ENCODE measurements at places on chromosomes 7 and 10.

- DNase-seq, result no peak
Measured at GRCh38 chr10:21954132-21954531, 49.4 kb downstream of the DNAJC1 start.

DNA sequence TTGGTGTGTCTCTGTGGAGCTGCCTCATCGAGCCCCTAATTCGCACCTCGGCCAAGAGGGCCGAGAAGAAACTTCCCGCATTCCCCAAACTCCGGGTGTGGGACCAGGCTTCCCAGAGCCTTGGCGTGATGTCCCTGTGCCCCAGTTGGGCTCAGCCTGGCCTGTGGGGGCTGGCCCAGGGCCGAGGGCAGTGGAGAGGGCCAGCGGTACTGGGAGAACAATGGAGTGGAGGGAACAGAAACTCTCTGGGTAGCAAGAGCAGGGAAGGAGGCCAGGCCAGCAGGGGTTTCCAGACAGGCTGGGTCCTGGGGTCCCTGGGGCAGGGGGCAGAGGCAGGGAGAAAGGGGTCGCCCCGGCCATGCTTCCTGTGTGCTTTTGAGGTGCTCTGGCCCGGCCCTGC, 16.0 kb downstream of the TMEM270 start:
- DNase-seq, result no peak

GRCh38 chr7:38506004-38506403, 125.2 kb downstream of the AMPH start:
- DNase-seq, result no peak

DNA sequence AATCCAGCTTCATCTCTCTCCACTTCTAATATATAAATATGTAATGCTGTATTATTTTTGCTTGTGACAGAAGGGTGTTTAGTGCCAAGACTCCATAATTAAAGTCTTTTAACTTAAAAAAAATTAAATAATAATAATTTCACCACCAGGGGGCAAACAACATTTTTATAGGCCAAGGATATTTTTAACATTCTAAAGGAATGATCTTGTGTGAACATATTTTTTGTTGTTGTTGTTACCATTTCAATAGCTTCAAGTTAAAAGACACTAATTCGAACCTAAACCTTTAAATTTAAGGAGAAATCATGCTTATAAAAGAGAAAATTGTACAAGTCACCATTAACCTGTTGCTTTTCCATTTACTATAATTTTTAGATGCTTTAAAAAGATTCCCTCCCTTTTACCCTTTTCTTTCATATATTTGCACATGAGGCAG, 7.5 kb upstream of the DNAJC1 start:
- DNase-seq, result no peak

- DNase-seq, result no peak
Measured at GRCh38 chr10:111968647-111969046, 214.9 kb downstream of the GPAM start.

GRCh38 chr10:129523723-129524316, 56.8 kb downstream of the MGMT start:
- no peak for DNase-seq

GRCh38 chr10:191703-192518, 56.7 kb downstream of the ZMYND11 start:
- no peak for DNase-seq

DNA sequence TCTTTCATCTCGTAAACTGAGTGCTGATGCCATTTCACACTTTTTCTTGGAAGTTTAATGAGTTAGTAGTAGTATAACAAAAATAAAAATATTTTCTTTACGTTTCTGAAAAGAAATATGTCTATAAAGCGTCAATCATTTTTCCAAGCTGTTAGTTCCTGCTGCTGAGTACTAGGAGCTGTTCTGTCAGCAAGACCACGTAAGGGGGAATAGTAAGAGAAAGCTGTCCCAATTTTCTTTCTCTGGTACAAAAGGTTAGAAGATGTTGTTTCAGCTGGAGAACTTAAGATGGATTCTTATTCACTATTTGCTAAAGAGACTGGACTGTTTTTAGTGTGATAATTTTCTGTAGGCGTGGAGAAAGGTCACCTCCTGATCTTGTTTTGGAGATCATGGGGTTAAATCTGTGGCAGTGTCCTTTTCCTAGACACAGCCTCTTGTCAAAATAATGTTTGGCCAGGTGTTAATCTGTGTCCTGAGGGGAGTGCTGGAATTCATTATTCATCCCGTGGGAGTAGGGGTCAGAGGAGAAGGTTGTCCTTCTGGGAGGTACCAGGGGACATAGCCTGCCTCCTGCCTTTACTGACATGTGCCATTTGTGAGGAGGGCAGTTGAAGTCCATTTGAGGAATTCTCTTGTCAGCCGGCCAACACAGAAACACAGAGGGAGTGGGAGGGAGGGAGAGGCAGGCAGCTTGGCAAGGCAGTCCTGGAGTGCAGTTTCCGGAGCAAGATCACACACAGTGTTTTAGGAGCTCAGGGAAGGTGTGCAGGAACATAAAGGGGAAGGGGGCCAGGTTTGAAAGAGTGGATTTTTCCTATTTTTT, 368.7 kb downstream of the AUTS2 start:
- no peak for DNase-seq

DNA sequence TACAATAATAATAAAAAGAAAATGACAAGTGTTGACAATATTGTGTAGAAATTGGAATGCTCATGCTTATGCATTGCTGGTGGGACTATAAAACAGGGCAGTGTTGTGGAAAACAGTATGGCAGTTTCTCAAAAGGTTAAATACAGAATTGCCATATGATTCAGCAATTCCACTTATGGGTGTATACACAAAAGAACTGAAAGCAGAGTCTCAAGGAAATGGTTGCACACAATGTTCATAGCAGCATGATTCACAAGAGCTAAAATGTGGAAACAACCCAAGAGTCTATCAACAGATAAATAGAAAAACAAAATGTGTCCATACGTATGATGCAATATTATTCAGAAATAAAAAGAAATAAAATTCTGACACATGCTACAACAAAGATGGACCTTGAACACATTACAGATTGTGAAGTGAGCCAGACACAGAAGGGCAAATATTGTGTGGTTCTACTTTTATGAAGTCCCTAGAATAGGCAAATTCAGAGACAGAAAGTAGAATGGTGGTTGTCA, 64.8 kb upstream of the GRM8 start:
- no peak for DNase-seq

DNA sequence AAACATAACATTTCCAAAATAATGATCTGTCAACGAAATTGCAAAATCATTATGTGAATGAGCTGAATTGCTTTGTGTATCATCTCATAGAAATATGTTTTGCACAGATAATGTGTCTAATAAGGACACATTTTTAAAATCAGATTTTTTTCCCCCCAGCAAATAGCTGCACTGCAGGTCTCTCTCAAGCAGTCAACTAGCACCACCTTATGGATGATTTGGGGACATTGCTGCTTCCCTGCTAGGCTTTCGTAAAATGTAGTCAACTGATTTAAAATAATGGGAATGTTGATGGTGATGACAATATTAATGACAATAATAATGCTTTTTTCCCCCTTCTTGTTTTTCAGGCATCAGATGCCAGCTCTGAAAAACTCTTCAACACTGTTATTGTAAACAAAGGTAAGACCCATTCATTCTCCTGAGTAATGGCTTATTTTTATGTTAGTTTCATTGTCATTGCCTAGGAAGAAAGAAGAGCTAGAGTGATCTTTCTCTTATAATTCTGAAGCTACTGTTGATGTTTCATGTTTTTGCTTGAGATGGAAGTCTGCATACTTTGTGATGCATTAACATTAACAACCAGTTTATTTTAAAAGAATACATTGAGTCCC, 433.6 kb upstream of the GALNT17 start:
- no peak for DNase-seq

DNA sequence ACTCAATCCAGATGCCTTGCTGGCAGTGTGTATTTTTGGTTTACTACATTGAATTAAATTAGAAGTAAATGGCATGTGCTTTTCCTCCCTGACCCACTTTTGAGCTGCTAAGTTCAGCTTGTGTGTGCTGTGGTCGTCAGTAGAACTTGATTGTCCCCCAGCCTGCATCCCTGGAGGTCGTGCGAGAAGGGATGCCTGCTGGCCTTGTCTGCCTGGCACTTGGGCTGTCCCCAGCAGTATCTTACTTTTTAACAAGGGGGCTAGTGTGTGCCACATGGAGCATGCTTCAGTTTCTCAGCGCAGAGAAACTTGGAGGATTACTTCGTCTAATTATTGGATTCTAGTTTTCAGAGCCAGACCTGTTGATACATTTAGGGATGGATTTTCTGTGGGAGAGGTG, 80.2 kb downstream of the ADCY1 start:
- no peak for DNase-seq

- DNase-seq, result no peak
Measured at GRCh38 chr10:30185341-30185740, 126.0 kb upstream of the JCAD start.

- DNase-seq, result no peak
Measured at GRCh38 chr10:52212062-52212461, 102.0 kb upstream of the DKK1 start.
